Non-pigmented ciliary epithelial cell (primary cell): ENCODE measurements at places on chromosomes 4 and X.

GRCh38 chr4:107213880-107214279, 177.8 kb upstream of the DKK2 start:
- DNase-seq, result no peak

GRCh38 chrX:140712413-140713173, 3.0 kb downstream of the LINC00632 start:
- no peak for DNase-seq

GRCh38 chr4:40626183-40626990, 3.3 kb downstream of the RBM47 start:
- DNase-seq, result no peak

DNA sequence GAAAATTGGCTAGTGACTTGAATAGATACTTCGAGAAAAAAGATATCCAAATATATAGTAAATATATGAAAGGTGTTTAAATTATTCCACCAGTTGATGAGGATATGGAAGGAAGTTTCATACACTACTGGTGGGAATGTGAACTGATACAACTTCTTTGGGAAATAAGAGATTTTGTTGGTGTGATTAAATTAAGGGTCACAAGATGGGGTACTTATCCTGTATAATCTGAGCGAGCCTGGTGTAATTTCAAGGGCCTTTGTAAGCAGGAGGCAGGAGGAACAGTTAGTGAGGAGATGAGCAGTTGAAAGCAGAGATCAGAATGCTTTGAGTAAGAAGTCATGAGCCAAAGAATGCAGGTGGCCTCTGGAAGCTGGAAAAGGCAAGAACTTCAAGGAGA, 192.2 kb downstream of the KCTD8 start:
- no peak for DNase-seq

- DNase-seq, result no peak
Measured at GRCh38 chr4:139910106-139910505, 243.9 kb downstream of the MAML3 start.
